ENCODE measurements at places on chromosomes 16 and 17.
A peak's percentile ranks its signal among the peaks of the same experiment; 100 is the strongest.

GRCh38 chr17:47697906-47698711, 4.1 kb downstream of the TBKBP1 start:
- no peak for DNase-seq

GRCh38 chr17:31753011-31753410, 106.0 kb downstream of the COPRS start:
- DNase-seq = no peak

DNA sequence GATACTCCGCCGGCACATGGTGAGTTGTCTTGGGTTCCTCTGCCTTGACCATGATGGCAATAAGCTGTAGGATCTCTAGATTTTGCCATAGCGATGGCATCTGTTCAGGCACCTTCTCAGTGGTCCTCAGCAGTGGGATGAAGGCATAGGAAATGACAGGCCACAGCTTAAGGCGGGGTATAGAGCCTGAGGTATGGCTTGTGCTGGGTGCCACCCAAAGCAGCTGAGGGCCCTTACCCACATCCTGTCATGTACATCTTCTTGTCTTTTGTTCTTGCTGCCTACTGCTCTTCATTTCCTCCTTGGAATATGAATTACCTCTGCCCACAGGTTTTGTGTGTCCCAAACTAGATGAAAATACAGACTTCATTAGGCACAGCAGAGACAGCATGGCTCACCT, 29.5 kb downstream of the KAT7 start:
- DNase-seq = no peak

DNA sequence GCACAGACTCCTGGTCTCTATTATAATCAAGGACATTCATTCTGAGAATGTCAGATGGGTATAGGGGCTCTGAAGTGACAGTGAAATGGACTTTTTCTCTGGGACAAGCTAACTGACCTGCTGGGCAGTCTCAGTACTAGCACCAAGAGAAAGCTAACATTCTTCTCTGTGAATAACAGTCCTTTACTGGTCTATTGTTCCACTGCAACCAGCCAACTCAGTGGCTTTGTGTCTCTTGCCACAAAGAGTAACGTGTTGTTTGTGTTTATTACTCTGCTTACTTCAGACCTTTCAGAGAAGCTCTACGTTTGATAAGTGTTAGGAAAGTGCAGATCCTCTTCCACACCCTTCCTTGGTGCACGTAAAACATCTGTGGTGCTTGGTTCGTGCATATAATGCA, 61.5 kb upstream of the BCAR1 start:
- no peak for DNase-seq

- DNase-seq = peak; percentile 14
Measured at GRCh38 chr16:84144209-84144858, 643 bp downstream of the HSDL1 start.

GRCh38 chr17:79169366-79169765, 94.7 kb downstream of the ENGASE start:
- no peak for DNase-seq

GRCh38 chr17:35870906-35871819, 2.5 kb upstream of the HEATR9 start:
- DNase-seq = no peak

- no peak for DNase-seq
Measured at GRCh38 chr17:74953134-74953687, 17.5 kb downstream of the OTOP3 start.

- no peak for DNase-seq
Measured at GRCh38 chr17:1607971-1608320, 20.7 kb downstream of the SLC43A2 start.

DNA sequence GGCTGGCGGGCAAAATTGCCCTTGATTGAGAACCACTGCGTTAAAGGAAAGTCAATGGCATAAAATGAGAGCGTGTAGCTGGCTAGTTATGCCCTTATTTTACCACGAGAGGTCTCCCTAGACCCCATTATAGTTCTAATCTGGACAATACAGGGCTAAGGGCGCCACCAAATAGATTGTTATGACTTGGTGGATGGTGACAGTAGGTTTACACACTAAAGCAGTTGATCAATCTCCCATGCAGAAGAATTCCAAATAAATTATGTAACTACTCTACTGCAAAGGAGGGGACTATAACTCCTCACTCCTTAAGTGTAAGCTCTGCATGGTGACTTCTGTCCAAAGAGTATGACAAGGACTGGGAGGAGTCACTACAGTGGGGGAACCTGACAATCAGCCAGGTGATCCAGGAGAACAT, 20.4 kb upstream of the YPEL2 start:
- peak; percentile 37 for DNase-seq

- no peak for DNase-seq
Measured at GRCh38 chr16:56610609-56611111, 2.3 kb downstream of the MT2A start.

- no peak for DNase-seq
Measured at GRCh38 chr16:54128629-54129234, 157.9 kb downstream of the IRX3 start.

- no peak for DNase-seq
Measured at GRCh38 chr16:84286578-84287240, 8.0 kb upstream of the WFDC1 start.

DNA sequence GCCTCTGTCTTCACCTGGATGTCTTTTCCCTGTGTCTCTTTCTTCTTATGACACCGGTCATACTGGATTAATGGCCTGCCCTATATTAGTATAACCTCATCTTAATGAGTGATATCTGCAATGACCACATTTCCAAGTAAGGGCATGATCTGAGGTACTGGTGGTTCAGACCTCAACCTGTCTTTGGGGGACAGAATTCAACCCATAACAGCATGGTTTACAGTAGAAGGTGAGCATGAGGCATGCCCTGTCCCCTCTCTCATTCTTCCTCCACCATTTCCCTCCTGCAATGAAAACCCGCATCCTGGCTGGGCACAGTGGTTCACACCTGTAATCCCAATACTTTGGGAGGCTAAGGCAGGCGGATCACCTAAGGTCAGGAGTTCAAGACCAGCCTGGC, 2.8 kb upstream of the RAB37 start:
- DNase-seq = no peak

DNA sequence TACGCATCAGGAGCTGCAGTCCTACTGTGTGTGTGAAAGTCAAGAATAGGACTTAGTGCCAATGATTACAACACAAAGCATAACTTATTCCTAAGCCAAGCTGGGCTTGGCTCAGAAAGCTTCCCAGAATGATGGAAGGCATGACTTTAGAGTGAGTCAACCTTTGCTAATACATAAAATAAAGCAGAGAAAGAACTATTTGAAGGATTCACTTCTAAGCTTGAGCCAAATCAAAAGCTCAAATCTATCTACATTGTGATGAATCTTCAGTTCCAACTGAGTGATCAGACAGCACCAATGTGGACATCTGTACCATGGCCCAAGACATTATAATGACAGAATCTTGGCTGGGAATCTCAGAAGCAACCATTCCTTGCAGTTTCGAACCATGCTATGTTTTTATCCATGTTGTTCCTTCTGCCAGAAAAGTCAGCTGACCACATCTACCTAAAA, 41.4 kb downstream of the SMG6 start:
- peak; percentile 64 for DNase-seq

All from mammary epithelial cell (primary cell).